ENCODE measurements at places on chromosomes 16 and 17. TPM values are rescaled to one million over a fixed set of nuclear protein-coding genes. Genes with fewer than 3 reads are reported as not detected.
A peak's percentile ranks its signal among the peaks of the same experiment; 100 is the strongest.

GRCh38 chr17:71430281-71430680, 690.5 kb upstream of the SOX9 start:
- DNase-seq = no peak

DNA sequence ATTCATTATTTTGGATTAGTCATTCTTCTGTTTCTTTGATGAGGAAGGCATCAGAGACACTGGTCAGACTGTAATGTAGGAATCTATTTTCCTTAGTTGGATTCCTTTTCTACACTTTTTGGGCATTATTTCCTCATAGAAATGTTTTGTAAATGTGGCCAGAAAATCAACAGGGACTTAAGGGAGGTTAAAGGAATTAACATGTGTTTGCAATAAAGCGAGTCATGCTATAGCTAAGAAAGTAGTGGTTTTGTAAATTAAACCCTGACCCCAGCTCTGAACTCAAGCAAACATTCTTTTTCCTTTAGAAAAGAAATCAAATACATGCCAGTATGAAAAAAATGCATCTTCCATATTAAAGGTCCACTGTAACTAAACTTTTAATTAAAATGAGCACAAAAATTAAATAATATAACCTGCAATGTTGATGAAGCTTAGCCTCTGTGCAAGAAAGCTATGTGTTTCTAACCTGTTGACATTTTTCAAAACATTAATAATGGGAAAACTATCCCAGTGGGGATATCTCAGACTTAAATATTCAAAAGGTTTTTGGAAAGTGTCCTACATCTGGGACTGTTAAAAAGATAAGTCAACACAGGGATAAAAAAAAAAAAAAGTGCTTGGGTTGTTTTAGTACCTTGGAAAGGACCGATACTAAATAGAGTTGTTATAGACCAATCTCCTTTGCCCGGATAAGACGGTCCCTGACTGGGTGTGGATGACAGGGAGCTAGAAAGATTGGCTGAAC, 428.0 kb downstream of the CA10 start:
- DNase-seq = no peak

GRCh38 chr16:89711601-89712273, 9.0 kb downstream of the VPS9D1 start:
- peak; percentile 72 for DNase-seq

GRCh38 chr16:50696126-50696525, 2.7 kb downstream of the NOD2 start:
- no peak for DNase-seq

DNA sequence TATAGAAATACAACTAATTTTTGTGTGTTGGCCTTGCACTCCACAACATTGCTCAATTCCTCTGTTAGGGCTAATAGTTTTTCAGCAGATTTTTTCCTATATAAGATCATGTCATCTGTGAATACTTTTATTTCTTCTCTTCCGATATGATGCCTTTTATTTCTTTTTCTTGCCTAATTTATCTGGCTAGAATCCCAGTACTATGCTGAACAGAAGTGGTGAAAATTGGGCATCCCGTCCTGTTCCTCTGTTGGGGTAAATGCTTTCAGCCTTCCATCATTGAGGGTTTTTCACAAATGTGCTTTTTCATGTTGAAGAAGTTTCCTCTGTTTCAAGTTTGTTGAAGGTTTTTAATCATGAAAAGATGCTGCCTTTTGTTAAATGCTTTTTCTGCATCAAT, 22.7 kb upstream of the TNFRSF13B start:
- DNase-seq = no peak

DNA sequence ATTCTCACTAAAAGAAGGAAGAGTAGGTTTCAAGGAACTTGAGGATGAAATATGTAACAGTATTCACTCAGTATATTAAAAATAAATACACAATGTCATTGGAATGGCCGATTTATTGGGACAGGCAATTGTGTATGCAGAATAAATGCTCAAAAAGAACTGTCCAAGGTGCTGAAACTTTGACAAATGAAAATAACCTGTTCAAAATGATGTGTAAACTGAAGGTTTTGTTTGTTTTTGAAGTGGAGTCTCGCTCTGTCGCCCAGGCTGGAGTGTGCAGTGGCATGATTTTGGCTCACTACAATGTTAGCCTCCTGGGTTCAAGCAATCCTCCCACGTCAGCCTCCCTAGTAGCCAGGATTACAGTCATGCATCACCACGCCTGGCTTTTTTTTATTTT, 318.7 kb upstream of the RBFOX1 start:
- DNase-seq = no peak

The ZSCAN10 gene
- total RNA-seq = 0.23 TPM

The HBQ1 gene
- not detected for total RNA-seq

The PYY gene
- total RNA-seq = not detected

DNA sequence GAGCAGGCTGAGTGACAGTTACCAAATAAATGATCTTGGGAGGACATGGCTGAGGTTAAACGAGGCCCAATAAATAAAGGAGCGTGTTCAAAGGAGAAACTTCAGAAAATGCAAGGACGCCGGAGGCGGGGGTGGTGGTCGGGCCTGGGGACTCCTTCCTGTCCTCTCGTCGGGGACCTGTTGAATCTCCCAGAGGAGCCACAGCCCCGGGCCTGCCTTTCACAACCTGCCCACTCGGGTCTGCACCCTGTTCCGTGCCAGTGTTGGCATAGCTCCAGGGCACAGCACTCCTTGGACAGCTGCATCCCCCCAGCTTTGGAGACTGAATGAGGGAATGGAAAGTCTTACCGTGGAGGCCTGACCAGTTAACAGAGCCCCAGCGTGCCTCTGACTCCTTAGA, 8.1 kb upstream of the TBX4 start:
- DNase-seq = no peak

DNA sequence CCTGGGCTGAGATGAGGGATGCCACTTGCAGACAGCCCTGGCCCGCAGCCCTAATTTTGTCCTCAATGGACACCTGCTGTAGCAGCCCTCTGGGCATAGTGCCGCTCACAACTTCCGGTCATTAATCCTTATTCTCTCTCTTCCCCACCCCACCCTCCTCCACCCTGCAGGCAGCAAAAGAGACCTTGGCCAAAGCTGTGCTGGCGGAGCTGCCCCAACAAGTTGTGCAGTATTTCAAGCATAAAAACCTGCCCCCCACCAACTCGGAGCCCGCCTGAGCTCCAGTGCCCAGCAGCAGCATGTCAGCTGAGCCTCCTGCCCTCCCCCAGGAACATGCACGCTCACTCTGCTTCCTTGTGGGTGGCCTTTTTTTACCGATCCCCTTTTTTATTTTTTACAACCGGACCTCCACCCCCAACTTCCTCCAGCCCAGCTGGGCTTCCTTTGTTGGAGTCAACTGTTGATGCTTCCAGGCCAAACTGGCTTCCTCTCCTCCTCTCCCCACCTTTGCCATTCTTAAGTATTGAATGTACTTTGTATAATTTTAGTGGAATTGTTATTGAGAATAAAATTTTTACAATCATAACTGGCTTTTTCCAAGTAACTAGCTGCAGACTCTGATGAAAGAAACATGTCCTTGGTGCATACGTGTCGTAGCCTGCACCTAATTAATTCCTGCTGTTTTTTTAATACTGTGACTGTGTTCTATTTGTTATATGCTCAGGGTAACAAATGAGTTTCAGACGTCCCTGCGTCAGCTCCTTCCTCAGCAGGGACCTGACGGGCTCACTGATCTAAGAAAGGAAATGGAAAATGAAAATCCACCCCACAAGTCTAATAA, 38.2 kb downstream of the PSME3IP1 start:
- no peak for DNase-seq

The ARHGAP44 gene
- total RNA-seq = not detected

The OR1F1 gene
- 1.4 TPM for total RNA-seq

DNA sequence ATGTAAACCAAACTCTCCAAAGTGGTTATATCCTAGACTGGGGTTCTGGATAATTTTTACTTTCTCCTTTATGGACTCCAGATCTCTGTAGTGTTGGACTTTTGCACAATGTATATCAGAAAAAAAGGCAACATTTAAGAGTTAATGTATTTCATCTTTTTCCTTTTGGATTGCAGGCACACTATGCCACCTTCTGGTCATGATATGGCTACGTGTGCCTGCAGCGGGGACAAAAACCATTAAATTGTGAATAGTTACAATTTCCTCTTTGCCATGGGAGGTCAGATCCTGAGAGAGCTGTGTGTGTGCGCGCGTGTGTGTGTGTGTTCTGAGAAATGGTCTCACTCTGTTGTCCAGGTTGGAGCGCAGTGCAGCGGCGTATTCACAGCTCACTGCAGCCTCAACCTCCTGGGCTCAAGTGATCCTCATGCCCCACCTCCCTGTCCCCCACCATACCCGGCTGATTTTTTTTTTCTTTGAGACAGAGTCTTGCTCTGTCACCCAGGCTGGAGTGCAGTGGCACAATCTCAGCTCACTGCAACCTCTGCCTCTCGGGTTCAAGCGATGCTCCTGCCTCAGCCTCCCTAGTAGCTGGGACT, 4.3 kb upstream of the SGF29 start:
- peak; percentile 52 for DNase-seq

The FAM171A2 gene
- total RNA-seq = 8.3 TPM

DNA sequence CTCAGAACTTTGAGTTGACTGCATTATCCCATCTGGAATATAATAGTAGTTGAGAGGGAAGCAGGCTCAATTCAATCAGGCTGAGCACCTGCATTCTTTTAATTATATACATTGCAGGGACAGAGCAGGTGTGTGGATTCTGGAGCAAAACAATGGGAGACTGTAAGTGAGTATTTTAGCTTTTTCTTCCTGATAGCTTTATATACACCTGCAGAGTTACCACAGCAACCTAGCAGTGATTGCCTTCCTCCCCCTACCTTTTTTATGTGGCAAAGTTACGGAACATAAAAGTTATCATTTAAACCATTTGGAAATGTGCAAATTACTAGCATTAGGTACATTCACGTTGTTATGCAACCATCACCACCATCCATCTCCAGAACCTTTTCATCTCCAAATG, 25.4 kb upstream of the RHOT1 start:
- no peak for DNase-seq

DNA sequence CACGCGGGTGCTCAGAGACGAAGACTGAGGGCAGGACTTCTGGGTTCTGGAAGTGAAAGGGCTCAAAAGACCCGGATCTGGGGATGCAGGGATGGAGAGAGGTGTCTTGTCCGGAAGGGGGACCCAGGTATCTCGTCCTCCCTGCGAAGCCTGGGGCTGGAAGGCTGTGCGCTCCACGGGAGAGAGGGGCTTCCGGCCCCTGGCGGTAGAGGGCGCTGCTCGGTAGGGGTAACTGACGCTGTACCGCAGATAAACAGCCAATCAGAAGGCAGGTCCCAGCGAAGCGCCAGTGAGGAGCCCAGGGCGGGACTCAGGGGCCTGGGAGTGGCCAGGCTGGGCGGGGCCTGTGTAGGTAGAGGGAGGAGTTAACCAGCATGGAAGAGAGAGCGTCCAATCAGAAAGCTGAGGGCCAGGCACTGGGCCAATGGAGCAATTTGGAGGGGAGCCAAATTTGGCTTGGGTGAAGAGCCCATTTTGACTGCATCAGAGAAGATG, 804 bp downstream of the TGFB1I1 start:
- peak; percentile 95 for DNase-seq

DNA sequence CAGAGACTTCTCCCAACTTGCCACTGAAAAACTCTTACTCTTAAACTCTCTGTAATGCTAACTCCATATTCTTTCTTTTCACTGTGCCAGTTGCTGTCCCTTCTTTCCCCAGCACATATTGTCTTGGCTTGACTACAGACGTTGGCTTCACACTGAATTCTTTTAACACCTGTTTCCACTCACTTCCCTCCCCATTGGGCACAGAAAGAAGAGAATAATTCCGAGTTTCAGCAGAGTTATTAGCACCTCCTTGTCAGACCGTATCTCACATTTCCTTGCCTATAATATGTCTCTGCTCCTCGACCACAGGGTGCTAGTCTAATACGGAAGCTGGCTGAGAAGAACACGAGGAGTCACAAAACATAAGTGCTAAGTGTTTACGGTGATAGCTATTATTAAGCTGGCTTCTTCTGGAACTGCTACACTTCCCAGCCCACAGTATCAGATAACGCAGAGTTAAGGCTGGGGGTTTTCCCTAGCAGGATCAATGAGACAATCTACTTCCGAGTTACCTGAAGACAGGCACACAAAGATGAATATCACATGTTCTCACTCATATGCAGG, 188.5 kb upstream of the CDH8 start:
- DNase-seq = no peak

DNA sequence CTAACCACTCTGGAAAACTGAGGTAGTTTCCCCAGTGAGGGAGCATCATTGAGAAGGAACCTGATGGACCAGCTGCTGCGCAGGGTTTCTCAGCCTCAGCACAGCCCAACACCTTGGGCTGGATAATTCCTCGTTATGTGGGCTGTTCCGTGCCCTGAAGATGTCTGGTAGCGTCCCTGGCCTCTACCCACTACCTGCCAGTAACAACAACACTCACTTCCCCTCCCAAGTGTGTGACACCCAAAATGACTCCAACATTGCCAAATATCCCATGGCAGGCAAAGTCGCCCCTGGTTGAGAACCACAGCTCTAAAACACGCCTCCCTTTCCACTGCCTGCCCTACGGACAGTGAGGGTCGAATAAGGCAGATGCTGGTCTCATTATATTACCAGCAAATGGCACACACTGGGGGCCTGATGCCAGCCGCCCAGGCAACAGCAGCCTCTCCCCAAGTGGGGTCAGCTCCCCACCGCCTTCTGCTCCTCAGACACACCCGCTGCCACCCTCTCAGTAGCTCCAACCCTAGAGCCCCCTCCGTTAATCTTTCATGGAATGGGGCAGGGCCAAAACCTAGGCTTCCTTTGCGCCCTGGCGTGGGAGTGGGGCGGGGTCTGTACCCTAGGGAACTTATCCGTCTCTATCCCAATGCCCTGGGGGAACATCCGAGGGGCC, 1.0 kb downstream of the RHBDF2 start:
- DNase-seq = no peak

DNA sequence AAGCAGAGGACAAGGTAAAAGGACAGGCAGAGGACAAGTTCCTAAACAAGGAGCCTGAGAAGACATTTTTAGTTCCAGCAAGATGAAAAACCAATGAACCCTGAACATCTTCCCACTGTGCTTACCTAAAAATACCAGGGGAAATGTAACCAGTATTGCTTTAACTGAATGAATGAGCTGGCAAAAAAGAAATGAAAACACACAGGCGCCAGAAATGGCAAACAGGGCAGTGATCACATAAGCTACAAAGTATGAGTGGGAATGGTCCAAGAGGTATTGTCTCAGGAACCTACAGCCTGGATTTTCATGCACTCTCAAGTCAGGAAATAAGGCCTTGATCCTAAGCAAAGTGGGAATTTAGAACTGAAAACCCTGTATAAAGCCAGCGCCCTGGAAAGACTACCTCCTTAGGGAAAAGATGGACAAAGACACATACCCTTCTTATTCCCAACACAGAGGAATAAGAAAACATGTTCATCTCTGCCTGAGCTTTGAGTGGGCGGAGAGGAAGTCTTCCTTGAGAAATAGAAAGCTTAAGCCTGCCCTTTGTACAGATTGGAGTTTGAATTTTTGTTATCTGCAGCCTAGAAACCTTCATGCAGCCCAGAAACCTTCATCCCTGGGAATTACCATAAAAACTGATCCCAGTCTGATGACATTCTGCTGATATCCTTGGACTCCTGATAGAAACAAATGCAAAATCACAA, 2.1 kb downstream of the CMTM2 start:
- DNase-seq = no peak

The PRR15L gene
- total RNA-seq = 5.3 TPM
